WTC11 (cell line): ENCODE measurements at places on chromosomes 11 and 22. TPM values are rescaled to one million over a fixed set of nuclear protein-coding genes. Genes with fewer than 3 reads are reported as not detected.
A peak's percentile ranks its signal among the peaks of the same experiment; 100 is the strongest.

GRCh38 chr11:107179829-107180228, 161.6 kb upstream of the GUCY1A2 start:
- peaks cover 14% of the 10 kb centered on the region for H3K4me1 ChIP-seq
- DNase-seq, result no peak
- no peak overlapping the region for H3K4me3 ChIP-seq
- H3K27ac ChIP-seq, result no peak overlapping the region
- H3K36me3 ChIP-seq, result no peaks in the 10 kb centered on the region

The ATG2A gene
- 25.2 to 31.4 TPM (median 27.6 TPM) in 3 replicates for total RNA-seq

DNA sequence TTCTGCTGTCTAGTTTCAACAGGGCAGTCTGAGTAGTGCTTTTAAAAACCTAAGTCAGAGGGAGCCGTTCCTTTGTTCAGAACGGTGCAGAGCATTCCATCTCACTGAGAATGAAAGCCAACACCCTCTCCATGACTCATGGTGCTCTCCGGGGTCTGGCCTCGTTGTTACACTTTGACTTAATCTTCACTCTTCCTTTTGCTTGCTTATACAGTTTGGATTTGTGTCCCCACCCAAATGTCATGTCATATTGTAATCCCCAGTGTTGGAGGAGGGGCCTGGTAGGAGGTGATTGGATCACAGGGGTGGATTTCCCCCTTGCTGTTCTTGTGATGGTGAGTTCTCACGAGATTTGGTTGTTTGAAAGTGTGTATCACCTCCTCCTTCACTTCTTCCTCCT, 292.2 kb downstream of the ST3GAL4 start:
- no peak overlapping the region for H3K27ac ChIP-seq
- H3K4me1 ChIP-seq, result peaks cover 13% of the 10 kb centered on the region
- no peaks in the 10 kb centered on the region; the same call in 1 of the 2 replicates for H3K27me3 ChIP-seq

- H3K27ac ChIP-seq, result no peak overlapping the region
- H3K36me3 ChIP-seq, result peaks cover 58% of the 10 kb centered on the region
- H3K4me3 ChIP-seq, result no peak overlapping the region
- H3K4me1 ChIP-seq, result no peaks in the 10 kb centered on the region
Observed at GRCh38 chr11:4134806-4135205, 40.2 kb downstream of the RRM1 start.

DNA sequence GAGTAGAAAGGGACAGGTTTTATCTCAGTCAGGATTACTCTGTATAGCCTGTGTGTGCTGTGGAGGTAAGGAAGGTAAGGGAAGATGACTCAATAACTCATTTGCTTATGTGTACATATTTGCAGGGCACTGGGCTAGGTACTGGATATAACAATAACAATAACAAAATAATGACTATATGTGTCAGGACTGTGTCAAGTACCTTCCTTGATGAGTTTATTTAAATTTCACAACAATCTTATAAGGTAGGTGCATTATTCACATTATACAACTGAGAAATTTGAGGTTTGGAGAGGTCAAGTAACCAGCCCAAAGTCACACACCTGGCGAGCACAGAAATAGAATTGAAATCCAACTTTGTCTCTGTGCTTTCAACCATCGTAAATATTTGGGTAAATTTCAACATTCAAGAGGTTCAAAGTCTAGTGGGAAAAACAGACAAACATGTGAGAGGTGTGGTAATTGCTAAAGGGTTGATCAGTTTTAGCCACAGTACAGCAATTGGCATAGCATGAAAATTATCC, 131.8 kb downstream of the APIP start:
- no peaks in the 10 kb centered on the region for H3K4me1 ChIP-seq
- H3K4me3 ChIP-seq, result no peak overlapping the region

DNA sequence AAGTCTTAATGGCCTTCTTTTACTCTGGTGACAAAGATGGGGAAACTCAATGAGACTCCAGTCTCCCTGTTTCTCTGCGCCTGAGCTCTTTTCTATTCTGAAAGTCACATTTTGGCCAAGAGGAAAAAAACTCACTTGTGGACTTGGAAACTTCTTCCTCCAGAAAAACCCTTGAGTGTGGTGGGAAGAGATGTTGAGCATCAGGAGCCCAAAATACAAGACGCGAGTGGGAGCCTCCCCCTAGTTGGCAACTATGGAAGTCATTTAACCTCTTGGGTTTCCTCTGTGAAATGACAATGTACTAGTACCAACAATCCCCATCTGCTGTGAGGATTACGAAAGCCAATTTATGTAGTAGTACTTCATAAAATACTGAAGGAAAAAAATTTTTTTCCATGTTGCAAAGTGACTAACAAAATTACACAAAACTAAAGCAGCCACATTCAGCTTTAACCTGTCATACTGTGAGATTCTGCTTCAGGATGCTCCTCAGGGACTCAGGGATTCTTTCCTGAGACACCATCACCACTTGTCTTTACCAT, 524 bp upstream of the SLC25A17 start:
- H3K4me3 ChIP-seq, result peak overlapping the region; percentile 92
- H3K27me3 ChIP-seq, result no peaks in the 10 kb centered on the region
- H3K4me1 ChIP-seq, result peaks cover 24% of the 10 kb centered on the region
- peak overlapping the region; percentile 83 for H3K27ac ChIP-seq

The CRKL gene
- 113 to 115 TPM (median 114 TPM) in 3 replicates for total RNA-seq

GRCh38 chr11:69173925-69174581, 18.3 kb downstream of the SMIM38 start:
- H3K36me3 ChIP-seq, result no peaks in the 10 kb centered on the region
- no peak for DNase-seq
- H3K27me3 ChIP-seq, result no peaks in the 10 kb centered on the region
- no peaks in the 10 kb centered on the region for H3K4me1 ChIP-seq
- no peak overlapping the region for H3K4me3 ChIP-seq

DNA sequence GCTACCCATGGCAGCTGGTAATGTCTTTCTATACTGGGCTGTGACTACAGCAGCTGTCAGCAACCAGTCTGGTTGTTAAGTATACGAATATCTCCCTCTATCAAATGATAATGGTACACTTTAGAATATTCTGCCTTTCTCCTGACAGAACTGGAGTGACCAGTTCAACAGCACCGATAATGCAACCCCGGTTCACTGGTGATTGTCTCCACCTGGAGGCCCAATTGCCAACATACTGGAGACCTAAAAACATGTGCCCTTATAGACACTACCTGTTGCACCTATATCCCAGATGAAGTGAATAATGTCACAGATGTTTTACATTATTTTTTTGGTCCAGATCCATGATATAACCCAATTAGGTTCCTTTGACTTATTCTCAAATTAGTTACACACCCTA, 21.1 kb downstream of the OR5P2 start:
- no peaks in the 10 kb centered on the region for H3K4me1 ChIP-seq
- H3K4me3 ChIP-seq, result no peak overlapping the region
- no peak overlapping the region for H3K27ac ChIP-seq
- no peaks in the 10 kb centered on the region for H3K27me3 ChIP-seq

DNA sequence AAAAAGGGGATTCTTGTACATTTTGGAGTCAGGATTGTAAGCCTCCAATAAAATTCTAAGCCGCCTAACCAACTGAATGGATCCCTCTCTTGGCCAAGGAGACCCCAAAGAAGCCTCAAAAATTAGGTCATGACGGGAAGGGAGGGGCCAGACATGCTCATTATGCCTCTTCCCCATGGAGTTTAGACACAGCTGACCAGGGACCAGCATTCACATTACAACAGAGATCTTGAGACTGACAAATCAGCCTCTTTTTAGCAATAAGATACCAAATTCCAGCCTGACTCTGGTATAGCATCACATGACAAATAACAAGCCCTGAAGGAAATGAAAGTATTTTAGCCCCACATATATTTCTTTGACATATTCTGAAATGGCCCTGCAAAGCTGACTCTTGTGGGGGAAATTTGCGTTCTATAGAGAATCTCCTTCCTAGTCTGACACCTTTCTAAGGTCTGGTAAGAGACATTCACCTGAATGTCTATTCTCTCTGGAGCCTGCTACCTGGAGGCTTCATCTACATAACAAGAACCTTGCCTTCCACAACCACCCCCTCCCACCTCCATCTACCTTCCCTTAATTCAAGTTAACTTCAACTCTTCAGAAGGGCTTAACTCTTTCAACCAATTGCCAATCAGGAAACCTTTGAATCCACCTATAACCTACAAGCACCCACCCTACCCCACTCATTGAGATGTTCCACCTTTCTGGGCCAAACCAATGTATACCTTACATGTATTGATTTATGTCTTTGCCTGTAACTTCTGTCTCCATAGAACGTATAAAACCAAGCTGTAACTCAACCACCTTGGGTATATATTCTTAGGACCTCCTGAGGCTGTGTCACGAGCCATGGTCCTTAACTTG, 10.3 kb downstream of the GAL start:
- peaks cover 3% of the 10 kb centered on the region; the same call in 1 of the 2 replicates for H3K27me3 ChIP-seq
- peaks cover 49% of the 10 kb centered on the region for H3K4me1 ChIP-seq
- peak overlapping the region; percentile 91 for H3K27ac ChIP-seq
- peaks cover 17% of the 10 kb centered on the region for H3K36me3 ChIP-seq
- DNase-seq, result no peak

The JAM3 gene
- 32.7 to 34.1 TPM (median 32.9 TPM) in 3 replicates for total RNA-seq

- no peak overlapping the region for H3K4me3 ChIP-seq
- no peak for DNase-seq
- no peak overlapping the region for H3K27ac ChIP-seq
- no peaks in the 10 kb centered on the region; the same call in 1 of the 2 replicates for H3K36me3 ChIP-seq
Observed at GRCh38 chr22:47615051-47615450, 852.6 kb downstream of the TBC1D22A start.

The IRAG1 gene
- total RNA-seq, result 2.8 to 5.2 TPM (median 3.9 TPM) in 3 replicates

The RASL10A gene
- 1.1 to 1.6 TPM (median 1.6 TPM) in 3 replicates for total RNA-seq

The TEAD1 gene
- total RNA-seq, result 58.9 to 79.9 TPM (median 62.0 TPM) in 3 replicates

- no peaks in the 10 kb centered on the region for H3K27me3 ChIP-seq
- no peaks in the 10 kb centered on the region for H3K36me3 ChIP-seq
- peaks cover 34% of the 10 kb centered on the region for H3K4me1 ChIP-seq
- no peak overlapping the region for H3K4me3 ChIP-seq
- no peak for DNase-seq
Observed at GRCh38 chr11:30488304-30488998, 97.7 kb downstream of the MPPED2 start.

DNA sequence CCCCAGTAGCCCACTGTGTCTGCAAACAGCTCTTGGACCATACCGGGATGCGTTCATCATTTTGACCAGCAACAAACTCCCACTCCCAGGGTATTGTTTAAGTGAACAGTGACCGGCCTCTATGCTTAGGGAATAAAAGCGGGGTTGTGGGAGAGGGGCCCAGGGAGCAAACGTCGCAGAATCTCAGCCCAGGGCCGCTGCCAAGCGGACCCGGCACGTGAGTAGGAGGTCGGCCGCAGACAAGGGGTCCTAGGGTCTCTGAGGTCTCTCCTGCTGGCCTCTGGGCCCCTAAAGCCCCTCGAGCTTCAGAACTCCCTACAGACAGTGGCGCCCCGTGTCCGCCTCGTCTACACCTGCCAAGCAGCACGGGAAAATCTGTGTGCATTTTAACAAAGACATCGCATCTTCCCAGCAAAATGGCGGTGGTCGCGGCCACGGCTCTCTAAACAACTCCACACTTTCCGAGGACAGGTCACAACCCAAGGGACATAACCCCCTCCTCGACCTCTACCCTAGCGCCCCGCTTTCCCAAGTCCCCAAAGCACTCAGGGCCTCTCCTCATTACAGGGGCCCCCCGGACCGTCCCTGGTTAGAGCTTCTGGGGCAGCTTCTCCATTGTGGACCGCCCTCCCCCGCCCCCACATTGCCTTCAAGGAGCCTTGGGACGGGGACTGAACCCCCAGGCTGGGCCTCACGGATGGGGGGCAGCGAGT, 3.9 kb upstream of the GCAT start:
- no peak for DNase-seq
- peaks cover 37% of the 10 kb centered on the region for H3K4me1 ChIP-seq
- H3K36me3 ChIP-seq, result no peaks in the 10 kb centered on the region
- H3K4me3 ChIP-seq, result peak overlapping the region; percentile 81
- no peak overlapping the region for H3K27ac ChIP-seq
- H3K27me3 ChIP-seq, result peaks cover 80% of the 10 kb centered on the region

The GSTT2B gene
- 16.6 to 23.2 TPM (median 19.8 TPM) in 3 replicates for total RNA-seq

DNA sequence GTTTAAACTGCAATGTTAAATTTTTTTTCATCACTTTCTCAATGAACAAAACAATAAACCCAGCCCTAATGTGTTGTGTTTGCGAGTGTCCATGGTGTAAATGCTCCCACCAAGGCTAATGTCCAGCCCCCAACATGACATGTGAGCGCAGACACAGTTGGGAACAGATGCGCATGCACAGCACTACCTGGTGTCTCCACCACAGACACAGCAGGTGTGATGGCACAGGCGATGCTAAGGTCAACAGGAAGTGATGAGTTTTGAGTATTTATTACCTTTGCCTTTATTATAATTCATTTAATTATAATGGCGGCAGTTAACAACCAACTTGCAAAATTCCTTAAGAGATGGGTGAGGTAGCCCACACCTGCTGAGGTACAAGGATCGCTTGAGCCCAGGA, 42.9 kb downstream of the MICAL3 start:
- no peak overlapping the region for H3K4me3 ChIP-seq
- DNase-seq, result no peak
- peak overlapping the region; percentile 91; the same call in 1 of the 2 replicates for H3K27ac ChIP-seq
- no peaks in the 10 kb centered on the region for H3K27me3 ChIP-seq
- peaks cover 3% of the 10 kb centered on the region for H3K36me3 ChIP-seq
- peaks cover 37% of the 10 kb centered on the region for H3K4me1 ChIP-seq

GRCh38 chr11:128790196-128790595, 76.9 kb downstream of the KCNJ1 start:
- no peak overlapping the region for H3K27ac ChIP-seq
- no peak for DNase-seq
- no peaks in the 10 kb centered on the region; the same call in none of the 2 replicates for H3K27me3 ChIP-seq
- peaks cover 31% of the 10 kb centered on the region for H3K4me1 ChIP-seq
- H3K36me3 ChIP-seq, result no peaks in the 10 kb centered on the region
- no peak overlapping the region for H3K4me3 ChIP-seq

- no peak overlapping the region for H3K4me3 ChIP-seq
- DNase-seq, result no peak
- no peaks in the 10 kb centered on the region for H3K36me3 ChIP-seq
Observed at GRCh38 chr11:72613977-72614376, 60.2 kb downstream of the PDE2A start.

- H3K4me1 ChIP-seq, result peaks cover 7% of the 10 kb centered on the region
- peaks cover 92% of the 10 kb centered on the region for H3K27me3 ChIP-seq
- H3K4me3 ChIP-seq, result no peak overlapping the region
- DNase-seq, result no peak
Observed at GRCh38 chr11:95145430-95146060, 55.9 kb downstream of the ENDOD1 start.

DNA sequence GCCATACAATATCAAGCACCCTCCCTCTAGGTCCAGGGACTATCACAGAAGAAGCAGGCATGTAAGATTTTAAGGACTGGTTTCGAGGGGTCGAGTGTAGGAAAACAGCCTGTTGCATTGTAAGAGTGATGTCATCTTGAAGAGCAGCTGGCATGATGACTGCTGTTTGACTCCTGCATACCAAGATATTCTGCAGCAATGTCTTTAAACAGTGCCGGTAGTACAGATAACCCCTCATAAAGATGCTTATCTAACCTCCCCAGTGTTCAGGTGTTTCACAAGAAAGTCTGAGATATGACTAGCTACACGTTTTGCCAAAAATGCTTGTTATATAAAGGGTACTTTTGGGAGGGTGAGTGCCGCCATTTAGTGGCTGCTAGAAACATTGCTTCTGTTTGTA, 12.0 kb downstream of the FAM111A start:
- H3K4me1 ChIP-seq, result peaks cover 8% of the 10 kb centered on the region
- DNase-seq, result no peak
- no peaks in the 10 kb centered on the region for H3K27me3 ChIP-seq
- no peak overlapping the region for H3K4me3 ChIP-seq
- H3K36me3 ChIP-seq, result peaks cover 25% of the 10 kb centered on the region
